ENCODE measurements at places on chromosomes 7 and 10.

DNA sequence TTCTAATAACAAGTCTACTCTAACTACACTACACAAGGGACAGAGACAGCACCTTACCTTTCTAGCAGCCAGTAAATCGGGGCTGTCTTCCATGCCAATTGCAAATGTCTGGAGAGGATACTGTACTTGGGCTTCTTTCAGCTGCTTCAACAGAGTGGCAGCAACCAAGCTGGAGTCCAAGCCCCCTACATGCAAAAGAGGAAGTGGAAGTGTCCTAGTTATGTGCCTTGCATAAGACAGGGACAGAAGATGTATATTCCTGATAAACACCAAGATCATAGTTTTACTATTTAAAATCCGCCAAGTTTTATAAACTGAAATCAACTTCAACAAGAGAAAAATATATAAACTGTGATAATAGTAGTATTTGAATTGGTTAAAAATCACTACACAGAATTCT is 14.0 kb downstream of the ASNS start:
- no peak for DNase-seq

GRCh38 chr10:7817576-7817975 is 729 bp upstream of the TAF3 start:
- DNase-seq, result no peak

GRCh38 chr10:9038146-9038714 is 983.7 kb downstream of the GATA3 start:
- DNase-seq, result no peak

- no peak for DNase-seq
Measured at GRCh38 chr7:101998906-101999240, 181.4 kb downstream of the CUX1 start.
